ENCODE measurements at places on chromosomes 2 and 18. TPM values are rescaled to one million over a fixed set of nuclear protein-coding genes. Genes with fewer than 3 reads are reported as not detected.

- DNase-seq, result peak; percentile 69
- H3K36me3 ChIP-seq, result no peaks in the 10 kb centered on the region
- no peaks in the 10 kb centered on the region for H3K4me1 ChIP-seq
- no peak overlapping the region for H3K4me3 ChIP-seq
- no peak overlapping the region for H3K27ac ChIP-seq
Measured at GRCh38 chr2:63819765-63820717, 21.7 kb upstream of the UGP2 start.

DNA sequence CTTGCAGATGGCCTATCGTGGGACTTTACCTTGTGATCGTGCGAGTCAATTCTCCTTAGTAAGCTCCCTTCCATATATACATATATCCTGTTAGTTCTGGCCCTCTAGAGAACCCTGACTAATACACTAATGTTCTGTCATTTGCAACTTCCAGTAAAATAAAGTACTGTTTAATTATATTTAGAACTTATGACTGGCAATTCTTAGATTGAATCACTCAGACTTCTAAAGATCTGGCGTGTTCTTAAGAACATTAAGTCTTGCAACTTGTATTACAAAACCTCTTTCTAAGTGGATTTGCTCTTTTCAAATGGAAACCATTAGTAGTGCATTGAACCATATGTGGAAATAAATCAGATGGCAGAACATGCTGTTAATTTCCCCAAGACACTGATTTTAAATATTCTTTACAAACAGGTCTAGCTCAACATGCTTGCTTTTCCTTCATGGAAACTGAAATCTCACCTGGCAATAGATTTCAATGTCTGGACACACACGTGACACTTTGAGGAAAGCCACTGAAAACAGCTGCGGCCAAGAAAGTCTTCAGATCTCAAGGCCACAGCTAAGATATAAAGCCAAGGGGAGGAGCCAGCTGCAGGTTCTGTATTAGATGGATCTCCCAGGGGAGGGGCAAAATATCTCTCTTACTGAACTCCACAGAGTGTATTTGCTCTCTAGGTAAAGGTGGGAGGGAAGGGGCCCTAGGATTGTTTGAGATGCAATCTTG, 50.6 kb downstream of the PMAIP1 start:
- H3K27me3 ChIP-seq, result no peaks in the 10 kb centered on the region
- H3K4me1 ChIP-seq, result peaks cover 4% of the 10 kb centered on the region
- DNase-seq, result peak; percentile 44
- H3K4me3 ChIP-seq, result no peak overlapping the region

DNA sequence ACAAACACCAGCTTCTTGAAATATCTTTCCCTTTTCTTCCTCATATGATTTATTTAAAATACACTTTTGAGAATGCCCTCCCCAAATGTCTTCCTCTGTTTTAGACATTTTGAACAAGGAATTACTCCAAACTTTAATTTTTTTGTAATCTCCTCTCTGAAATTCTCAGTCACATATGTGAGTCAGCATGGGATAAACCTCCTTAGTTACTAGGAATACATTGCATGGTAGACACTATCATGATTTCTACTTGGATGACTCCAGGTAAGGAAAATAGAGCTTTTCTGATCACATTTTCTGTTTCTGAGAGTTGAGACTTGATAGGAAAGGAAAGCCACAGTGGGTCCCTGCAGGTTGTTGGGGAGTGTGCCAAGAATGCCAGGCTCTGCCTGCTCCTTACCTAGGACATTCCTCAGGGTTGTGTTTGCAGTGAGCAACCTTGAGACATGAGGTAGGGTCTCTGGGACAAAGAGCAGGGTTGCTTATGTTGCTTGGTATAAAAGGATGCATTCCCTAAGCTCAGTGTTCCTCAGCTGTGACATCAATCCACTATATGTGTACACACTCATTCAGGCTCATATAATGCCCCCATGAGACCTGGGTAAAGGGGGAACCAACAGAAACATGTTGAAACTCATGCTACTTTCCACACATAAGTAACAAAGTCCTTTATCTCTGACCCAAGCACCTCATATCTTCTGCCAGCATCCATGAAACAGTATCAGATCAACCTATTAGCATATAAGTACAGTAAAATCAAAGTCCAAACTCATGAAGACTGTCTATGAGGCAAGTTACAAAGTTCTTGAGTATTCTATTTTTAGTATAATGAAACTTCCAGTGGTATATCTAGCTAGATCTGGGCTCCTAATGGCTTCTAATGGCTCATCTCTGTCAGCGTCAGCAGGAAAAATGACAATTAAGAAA, 112.8 kb upstream of the SCN1A start:
- peak; percentile 45 for DNase-seq
- H3K4me3 ChIP-seq, result no peak overlapping the region
- peak overlapping the region; percentile 72 for H3K27ac ChIP-seq
- H3K27me3 ChIP-seq, result no peaks in the 10 kb centered on the region
- H3K36me3 ChIP-seq, result no peaks in the 10 kb centered on the region
- H3K4me1 ChIP-seq, result peaks cover 5% of the 10 kb centered on the region

GRCh38 chr2:138433995-138434951, 67.3 kb upstream of the SPOPL start:
- peak; percentile 62 for DNase-seq
- no peak overlapping the region for H3K4me3 ChIP-seq
- no peaks in the 10 kb centered on the region for H3K36me3 ChIP-seq
- peaks cover 5% of the 10 kb centered on the region for H3K4me1 ChIP-seq
- no peak overlapping the region for H3K27ac ChIP-seq

GRCh38 chr2:132252191-132252893, 90.6 kb upstream of the ANKRD30BL start:
- H3K4me1 ChIP-seq, result no peaks in the 10 kb centered on the region
- H3K27me3 ChIP-seq, result peaks cover 18% of the 10 kb centered on the region
- DNase-seq, result no peak
- H3K27ac ChIP-seq, result no peak overlapping the region
- no peak overlapping the region for H3K4me3 ChIP-seq
- H3K36me3 ChIP-seq, result no peaks in the 10 kb centered on the region

DNA sequence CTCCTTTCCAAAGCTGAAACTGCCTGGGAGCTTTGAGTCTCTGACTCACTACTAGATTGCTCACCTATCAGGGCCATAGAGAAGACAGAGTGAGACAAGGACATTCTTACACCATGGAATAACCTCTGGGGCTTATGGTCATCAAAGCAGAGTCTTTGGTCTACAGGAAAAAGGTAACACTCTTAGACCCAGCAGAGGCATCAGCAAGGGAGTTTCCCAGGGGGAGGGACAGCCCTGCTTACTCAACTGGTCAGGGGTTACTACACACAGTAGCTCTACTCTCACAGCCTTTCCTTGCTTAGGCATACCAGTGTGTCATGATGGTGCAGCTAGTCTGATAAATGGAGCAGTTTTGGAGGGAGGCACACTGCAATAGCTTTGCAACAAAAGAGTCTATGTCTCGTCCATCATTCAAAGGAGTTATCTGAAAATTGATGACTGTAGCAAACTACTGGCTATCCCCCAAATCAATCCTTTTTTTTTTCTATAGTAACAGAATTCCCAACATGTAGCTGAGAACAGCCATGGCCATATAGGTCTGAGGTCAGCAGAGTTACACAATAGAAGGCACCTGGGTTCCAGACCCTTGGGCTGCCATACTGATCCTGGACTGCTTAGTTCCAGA, 22.4 kb upstream of the CD28 start:
- H3K27me3 ChIP-seq, result no peaks in the 10 kb centered on the region
- H3K36me3 ChIP-seq, result no peaks in the 10 kb centered on the region
- H3K4me1 ChIP-seq, result peaks cover 18% of the 10 kb centered on the region
- DNase-seq, result peak; percentile 87
- peak overlapping the region; percentile 70 for H3K27ac ChIP-seq
- H3K4me3 ChIP-seq, result no peak overlapping the region

- no peaks in the 10 kb centered on the region for H3K36me3 ChIP-seq
- no peak for DNase-seq
- H3K27ac ChIP-seq, result no peak overlapping the region
Measured at GRCh38 chr2:226963528-226963927, 127.7 kb downstream of the RHBDD1 start.

DNA sequence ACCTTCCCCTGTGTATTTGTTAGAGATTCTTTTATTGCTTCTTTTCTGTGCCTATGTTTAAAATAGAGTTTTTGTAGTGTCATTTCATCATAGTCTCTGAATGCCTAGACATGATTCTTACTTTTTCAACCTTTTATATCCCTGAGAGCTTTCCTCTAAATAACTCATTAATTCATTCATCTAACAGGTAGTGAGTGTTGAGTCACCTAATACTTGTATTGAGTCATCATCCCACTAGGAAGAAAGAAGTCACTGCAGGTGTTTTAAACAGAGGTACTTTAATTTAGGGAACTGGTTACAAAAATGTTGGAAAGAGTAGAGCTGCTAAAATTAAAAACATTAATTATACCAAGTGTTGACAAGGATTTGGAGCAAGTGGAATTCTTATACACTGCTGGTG, 18.5 kb upstream of the NMS start:
- H3K4me1 ChIP-seq, result no peaks in the 10 kb centered on the region
- no peaks in the 10 kb centered on the region for H3K36me3 ChIP-seq
- H3K27me3 ChIP-seq, result no peaks in the 10 kb centered on the region
- H3K27ac ChIP-seq, result no peak overlapping the region

GRCh38 chr2:233280114-233280693, 27.4 kb upstream of the SAG start:
- peaks cover 70% of the 10 kb centered on the region for H3K36me3 ChIP-seq
- H3K4me1 ChIP-seq, result no peaks in the 10 kb centered on the region
- H3K27ac ChIP-seq, result no peak overlapping the region
- H3K4me3 ChIP-seq, result no peak overlapping the region
- DNase-seq, result no peak
- H3K27me3 ChIP-seq, result no peaks in the 10 kb centered on the region

DNA sequence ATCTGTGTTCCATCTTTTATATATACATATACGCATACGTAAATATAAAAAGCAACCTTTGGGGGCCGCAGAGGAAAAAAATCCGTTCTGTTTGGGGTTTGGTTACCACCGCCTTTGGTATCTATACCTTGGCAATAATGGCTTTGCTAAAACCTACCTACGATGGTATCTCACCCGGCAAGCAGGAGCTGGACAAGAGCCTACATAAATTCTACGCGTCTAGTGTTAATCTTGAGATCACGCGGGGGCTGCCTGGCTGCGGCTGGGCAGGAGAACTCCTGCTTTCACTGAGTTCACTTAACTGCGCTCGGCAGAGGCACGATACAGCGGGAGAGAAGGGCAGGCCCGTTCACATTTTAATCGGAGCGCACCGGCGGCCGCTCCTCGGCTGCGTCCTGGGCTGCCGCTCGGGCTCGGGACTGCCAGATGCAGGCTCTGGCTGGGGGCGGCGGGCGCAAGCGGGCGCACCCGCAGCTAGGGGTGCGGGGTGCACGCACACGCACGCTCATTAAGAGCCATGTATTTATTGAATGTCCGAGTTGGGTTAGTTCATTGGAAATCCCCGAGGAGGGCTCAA, 1.7 kb upstream of the POU3F3 start:
- H3K27me3 ChIP-seq, result peaks cover 86% of the 10 kb centered on the region
- H3K4me1 ChIP-seq, result peaks cover 16% of the 10 kb centered on the region
- no peak overlapping the region for H3K4me3 ChIP-seq

DNA sequence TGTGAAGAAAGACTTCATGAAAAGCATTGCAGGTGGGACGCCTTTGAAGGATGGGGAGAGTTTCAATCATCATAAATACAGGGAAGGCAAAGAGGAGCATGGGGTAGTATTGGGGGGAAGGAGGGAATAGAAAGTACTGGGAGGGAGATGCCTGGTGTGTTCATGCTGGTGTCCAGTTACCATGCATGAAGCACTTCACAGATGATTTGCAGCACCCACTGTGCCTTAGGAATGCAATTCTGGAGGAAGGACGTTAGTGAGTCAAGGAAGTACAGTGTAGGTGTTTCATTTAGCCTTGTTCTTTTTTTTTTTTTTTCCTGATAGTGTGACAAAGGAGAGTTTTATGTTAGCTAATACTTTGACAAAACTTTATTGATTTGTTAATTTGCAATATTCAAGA, 36.8 kb downstream of the ADAM23 start:
- H3K27ac ChIP-seq, result no peak overlapping the region
- no peak for DNase-seq
- no peaks in the 10 kb centered on the region for H3K36me3 ChIP-seq
- H3K4me3 ChIP-seq, result no peak overlapping the region

- DNase-seq, result peak; percentile 67
- H3K27ac ChIP-seq, result peak overlapping the region; percentile 52
- H3K36me3 ChIP-seq, result no peaks in the 10 kb centered on the region
- peaks cover 5% of the 10 kb centered on the region for H3K4me1 ChIP-seq
Measured at GRCh38 chr2:167844714-167845530, 402.5 kb downstream of the STK39 start.

GRCh38 chr2:109644571-109645275, 30.6 kb downstream of the SOWAHC start:
- H3K36me3 ChIP-seq, result no peaks in the 10 kb centered on the region
- peaks cover 24% of the 10 kb centered on the region for H3K4me1 ChIP-seq
- H3K4me3 ChIP-seq, result no peak overlapping the region
- peak overlapping the region; percentile 89 for H3K27ac ChIP-seq

- H3K36me3 ChIP-seq, result no peaks in the 10 kb centered on the region
- no peak overlapping the region for H3K4me3 ChIP-seq
- no peak overlapping the region for H3K27ac ChIP-seq
Measured at GRCh38 chr2:170375192-170375591, 197.2 kb downstream of the MYO3B start.

DNA sequence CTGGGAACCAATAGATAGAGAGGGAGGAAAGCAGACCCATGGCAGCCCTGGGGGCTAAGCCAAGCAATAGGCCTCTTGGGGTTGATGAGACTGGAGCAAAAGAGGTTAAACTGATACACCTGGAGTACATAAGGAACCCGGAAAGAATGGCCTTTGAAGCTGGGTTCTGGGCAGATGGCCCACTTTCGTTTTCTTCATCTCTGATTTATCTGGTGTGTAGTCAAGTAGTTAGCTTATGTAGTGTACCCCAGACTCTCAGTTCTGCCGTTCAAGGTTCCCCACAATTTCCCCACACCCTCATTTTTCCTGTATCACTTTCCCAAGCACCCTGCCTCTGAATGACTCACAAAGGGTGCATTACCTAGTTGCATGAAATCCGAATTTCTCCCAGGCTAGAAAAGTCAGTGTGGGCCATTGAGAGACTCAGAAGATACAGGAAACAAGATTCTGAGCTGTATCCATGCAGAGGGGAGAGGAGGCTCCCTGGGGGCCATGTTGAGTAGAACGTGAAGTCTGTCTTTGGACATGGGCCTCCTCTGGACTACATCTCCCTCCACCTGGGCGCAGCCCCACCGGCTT, 235.0 kb downstream of the LOXHD1 start:
- H3K27ac ChIP-seq, result no peak overlapping the region
- no peaks in the 10 kb centered on the region for H3K4me1 ChIP-seq
- H3K27me3 ChIP-seq, result peaks cover 5% of the 10 kb centered on the region
- no peak for DNase-seq
- no peak overlapping the region for H3K4me3 ChIP-seq

The CNTNAP5 gene
- 2.2 TPM for polyA plus RNA-seq

The CRYBA2 gene
- 13.3 TPM for polyA plus RNA-seq

The LIPG gene
- polyA plus RNA-seq, result 32.9 TPM

The WDR12 gene
- polyA plus RNA-seq, result 90.8 TPM

The MC2R gene
- polyA plus RNA-seq, result 0.06 TPM

The EML6 gene
- polyA plus RNA-seq, result 6.0 TPM

The DAW1 gene
- polyA plus RNA-seq, result 0.79 TPM

All from large intestine (tissue), 12 donors.